ENCODE measurements at places on chromosomes 5 and 9.

- no peak for DNase-seq
Observed at GRCh38 chr9:228929-229695, 14.4 kb downstream of the DOCK8 start.

DNA sequence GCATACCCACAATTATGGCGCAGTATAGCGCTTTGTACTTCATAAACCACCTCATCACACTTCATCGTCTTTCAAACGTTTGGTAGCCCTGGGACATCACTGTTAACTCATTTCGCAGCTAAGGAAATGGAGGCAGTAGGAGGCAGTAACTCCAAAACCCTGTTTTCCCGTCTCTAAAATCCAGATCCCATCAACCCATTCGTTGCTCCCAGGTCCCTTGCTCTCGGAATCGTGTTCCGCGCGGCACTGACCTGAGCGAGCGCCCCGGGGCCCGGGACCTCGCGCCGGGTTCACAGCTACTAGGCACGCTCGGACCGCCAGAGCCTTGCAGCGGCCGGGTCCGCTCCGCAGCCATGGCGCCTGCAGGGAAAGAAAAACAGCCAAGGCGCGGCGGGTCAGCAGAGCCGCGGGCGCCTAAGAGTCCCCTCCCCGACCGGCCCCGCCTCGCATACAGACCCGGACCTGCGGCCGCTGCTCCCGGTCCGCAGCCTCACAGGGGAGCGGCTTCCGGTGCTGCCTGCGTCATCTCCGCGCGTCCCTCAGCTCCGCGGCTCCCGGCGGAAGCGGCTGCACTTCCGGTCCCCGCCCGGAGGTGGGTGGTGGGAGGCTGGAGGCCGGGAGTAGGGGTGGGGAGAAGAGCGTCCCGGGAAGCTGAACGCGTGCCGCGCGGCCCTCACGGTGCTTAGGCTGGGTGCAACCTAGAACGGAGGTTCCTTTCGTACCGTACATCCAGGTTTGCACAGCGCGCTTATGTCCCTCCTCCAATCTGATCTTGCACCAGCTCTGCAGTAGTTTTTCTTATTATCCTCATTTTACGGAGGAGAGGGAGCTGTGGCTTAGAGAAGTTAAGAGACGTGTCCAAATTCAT is at the start of gene FBXW2:
TSS of gene FBXW2 (minus strand) at position 519 of the 868 bp plus-strand sequence. CDS start 5,158 bp downstream, outside the sequence.
- DNase-seq, result peak; percentile 74

- DNase-seq, result no peak
Observed at GRCh38 chr5:8471581-8471980, 602.6 kb downstream of the MTRR start.

GRCh38 chr5:112059579-112060135 is 302.7 kb upstream of the NREP start:
- DNase-seq, result no peak

- no peak for DNase-seq
Observed at GRCh38 chr5:71778678-71779276, 59.7 kb downstream of the CARTPT start.

GRCh38 chr5:32020946-32021345 is 153.2 kb downstream of the GOLPH3 start:
- no peak for DNase-seq

GRCh38 chr9:95004411-95005277 is 278.1 kb downstream of the AOPEP start:
- peak; percentile 17 for DNase-seq

DNA sequence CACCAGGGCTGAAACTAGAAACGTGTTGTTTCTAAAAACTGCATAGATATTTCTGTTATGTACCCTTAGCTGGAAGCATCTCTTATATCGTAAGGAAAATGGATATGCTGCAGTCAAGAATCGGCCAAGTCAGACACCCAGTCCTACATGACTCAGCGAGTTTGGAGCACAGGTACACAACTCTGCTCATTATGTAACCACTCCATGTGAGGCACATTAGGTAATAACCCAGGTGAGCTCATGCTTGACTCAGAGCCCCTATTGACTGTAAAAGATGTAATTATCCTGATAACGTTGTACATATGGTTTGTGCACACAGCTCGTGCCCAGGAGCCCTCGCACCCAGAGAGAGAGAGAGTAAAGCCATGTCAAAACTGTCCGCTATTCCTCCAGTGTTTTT is 593.7 kb upstream of the ACO1 start:
- no peak for DNase-seq

DNA sequence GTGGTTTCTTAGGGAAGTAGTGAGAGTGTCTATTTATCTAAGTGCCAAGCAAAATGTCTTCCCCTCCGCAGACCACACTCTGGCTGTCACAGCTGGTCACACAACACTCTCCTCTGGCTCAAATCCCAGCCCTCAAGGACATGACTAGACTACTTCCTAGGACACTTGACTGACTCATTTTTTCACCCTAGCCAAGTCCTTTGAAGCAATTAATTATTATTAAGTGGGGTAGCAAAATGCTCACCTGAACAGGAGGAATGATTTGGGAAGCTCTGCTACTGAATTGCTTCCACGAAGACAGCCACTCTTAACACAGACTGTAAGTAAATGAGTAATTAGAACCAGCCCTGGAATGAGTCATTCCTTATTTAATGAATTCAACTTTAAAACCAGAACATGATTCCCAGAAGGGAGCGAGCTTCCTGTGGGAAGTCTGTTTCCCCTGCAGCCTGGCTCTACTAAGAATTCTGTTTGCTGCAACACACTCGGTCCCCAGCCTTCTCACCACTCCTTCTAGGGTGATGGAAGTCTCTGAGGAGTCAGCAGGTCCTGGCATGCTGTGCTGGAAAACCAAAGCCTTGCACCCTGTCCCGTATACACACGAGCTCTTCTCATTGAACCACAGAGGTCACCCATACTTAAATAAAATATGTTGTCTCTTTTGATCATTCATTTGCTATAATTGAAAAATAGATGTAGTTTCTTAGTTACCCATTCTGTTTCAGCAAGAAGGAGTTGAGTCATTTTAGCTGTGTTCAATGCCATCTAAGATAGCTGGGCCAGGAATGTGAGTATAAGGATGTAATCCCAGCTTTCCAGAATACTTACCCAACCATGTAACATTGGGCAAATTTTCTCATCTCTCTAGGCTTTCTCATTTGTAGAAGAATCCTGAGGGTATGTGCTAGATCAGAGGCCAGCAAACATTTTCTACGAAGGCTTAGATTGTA is 218.6 kb upstream of the RASEF start:
- DNase-seq, result no peak

DNA sequence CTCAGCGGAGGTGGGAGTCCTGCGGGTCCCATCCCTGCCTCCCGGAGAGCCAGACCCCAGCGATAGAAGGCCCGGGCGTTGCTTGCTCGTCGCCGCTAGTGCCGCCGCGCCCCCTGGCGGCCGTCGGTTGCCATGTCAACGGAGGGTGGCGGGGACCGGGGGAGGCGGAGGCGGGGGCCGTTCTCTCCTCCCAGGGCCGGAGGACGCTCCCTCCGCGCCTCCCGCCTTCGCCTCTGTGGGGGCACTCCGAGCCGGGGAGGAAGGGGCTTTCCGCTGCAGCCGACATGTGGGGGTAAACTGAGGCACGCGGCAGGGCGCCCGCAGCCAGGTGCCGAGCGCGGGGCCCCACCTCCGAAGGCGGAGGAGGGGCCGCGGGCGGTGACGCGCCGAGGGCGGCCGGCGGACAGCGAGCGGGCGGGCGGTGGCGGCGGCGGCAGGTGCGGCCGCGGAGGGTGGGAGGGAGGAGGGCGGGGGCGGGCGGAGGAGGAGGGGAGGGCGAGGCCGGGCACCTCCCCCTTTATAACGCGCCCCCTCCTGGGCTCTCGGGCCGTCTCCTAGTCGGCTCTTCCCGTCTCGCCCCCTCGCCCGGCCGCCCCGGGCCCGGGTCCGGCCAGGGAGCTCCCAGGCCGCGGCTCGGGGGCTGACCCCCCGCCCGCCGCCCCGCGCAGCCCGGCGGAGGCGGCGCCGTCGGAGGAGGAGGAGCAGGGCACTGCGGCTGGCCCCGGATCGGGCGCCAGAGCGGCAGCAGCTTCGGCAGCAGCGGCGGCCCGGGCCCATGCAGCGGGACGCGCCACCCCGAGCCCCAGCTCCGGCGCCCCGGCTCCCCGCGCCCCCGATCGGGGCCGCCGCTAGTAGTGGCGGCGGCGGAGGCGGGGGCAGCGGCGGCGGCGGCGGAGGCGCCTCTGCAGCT is 556 bp upstream of the CDK9 start:
- peak; percentile 90 for DNase-seq

DNA sequence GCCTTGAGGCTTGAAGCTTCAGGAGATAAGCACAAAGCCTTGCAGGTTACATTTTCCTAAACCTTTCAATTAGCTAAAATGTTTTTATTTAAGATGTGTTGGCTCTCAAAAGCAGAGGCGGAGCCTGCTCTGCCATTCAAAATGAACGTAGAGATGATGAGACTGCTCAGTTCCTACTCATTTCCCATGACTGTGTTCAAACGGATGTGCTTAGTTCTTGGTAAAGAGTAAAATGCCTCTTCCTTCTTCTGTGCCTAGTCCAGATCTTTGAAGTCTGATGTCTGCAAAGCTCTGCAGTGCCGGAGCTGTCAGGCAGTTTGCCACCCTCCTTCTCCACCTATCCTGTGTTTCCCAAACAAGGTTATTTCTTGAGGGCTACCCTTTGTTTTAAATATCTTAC is 46.3 kb upstream of the ADAMTSL1 start:
- DNase-seq, result no peak

GRCh38 chr5:7467179-7467578 is 71.2 kb downstream of the ADCY2 start:
- DNase-seq, result no peak

DNA sequence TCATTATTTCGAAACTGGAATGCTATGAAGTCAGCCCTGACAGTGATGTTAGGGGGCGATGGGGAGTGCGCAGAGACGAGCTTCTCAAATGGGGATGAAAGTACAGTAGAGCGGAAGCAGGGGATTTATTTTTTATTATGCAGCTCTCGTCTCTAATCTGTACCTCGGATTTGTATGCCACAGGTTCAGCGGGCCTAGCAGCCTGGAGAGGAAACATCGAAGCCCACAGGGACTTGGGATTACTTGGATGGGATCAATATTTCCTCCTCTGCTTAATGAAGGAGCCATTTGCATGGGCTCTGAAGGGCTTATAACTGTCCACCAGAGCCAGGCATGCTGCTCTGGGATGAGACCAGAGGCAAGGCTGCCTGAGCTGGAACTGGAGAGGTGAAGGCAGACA is 133.5 kb upstream of the RAPGEF1 start:
- no peak for DNase-seq

- no peak for DNase-seq
Observed at GRCh38 chr5:123134653-123135181, 45.7 kb downstream of the PRDM6 start.

GRCh38 chr9:136147890-136148714 is 29.4 kb upstream of the TMEM250 start:
- DNase-seq, result no peak

- no peak for DNase-seq
Observed at GRCh38 chr9:70031141-70031545, 12.5 kb upstream of the MAMDC2 start.

DNA sequence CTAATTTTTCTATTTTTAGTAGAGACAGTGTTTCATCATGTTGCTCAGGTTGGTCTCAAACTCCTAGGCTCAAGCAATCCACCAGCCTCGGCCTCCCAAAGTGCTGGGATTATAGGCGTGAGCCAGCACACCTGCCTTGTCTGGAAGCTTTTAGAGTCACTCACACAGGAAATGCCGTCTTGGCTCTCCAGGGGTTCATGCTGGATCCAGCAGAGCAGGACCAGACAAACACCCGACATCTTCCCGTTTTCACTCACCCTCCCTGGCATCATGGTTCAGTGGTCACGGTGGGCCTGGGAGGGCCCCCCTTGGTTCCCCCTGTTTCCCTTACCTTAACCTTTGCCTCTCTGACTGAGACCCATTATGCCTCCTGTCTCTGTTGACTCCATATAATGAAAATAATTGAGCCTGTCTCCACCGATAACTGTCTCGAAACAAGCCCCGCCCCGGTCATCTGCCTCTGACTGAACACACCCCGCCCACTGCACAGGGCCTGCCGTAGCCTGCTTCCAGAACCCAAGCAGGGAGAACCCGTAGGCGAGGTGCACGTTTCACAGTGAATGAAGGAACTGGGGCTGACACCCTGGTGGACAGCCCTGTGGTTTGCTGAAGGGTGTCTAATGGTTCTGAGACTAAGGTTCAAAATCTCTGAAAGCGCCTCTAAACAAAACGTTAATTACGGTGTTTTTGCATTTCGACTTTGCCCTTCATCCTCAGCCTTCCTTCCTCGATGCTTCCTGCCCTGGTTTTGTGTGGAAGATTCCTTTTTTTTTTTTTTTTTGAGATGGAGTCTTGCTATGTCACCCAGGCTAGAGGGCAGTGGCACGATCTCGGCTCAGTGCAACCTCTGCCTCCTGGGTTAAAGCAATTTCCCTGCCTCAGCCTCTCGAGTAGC is 39.7 kb upstream of the SPRY4 start:
- no peak for DNase-seq

- DNase-seq, result peak; percentile 81
Observed at GRCh38 chr5:139847790-139848507, 52.3 kb downstream of the PSD2 start.

- DNase-seq, result no peak
Observed at GRCh38 chr9:130990978-130991777, 17.8 kb upstream of the LAMC3 start.

GRCh38 chr5:180104168-180104530 is 32.6 kb upstream of the RNF130 start:
- DNase-seq, result no peak

DNA sequence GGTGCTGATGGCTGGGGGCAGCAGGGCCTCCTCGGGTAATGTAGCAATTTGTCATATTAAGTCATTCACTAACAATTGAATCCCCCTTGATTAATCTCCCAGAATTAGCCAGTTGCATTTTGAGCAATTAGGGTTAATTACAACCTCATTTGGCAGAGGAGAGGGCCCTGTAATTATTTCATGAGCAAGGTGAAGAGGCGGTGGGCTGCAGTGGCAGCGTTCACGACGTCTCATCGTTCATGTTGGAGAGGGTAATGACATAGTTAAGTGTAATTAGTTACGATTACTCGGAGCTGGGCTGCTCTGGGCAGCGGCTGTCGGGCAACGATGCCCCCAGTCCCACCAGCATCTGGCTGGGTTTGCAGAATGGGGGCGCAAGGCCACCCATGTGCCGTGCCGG is 46.0 kb downstream of the NEK6 start:
- no peak for DNase-seq

DNA sequence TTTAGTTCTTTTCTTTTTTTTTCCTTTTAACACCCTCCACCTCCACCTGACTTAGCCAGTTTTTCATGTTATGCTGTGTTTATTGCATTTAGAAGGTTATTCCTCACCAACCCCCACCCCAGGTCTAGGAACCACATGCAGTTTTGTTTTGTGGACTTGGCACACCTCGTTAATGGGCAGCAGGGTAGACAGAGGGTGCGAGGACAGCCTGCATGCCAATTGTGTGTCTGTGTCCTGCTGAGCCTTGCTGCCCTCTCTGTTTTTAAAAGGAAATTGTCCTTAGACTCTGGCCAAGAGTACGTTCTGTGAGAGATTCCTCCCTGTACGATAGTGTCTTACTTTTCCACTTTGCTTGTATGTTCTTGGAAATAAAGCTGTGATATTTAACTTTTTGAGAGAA is 13.9 kb downstream of the PIK3R1 start:
- no peak for DNase-seq

DNA sequence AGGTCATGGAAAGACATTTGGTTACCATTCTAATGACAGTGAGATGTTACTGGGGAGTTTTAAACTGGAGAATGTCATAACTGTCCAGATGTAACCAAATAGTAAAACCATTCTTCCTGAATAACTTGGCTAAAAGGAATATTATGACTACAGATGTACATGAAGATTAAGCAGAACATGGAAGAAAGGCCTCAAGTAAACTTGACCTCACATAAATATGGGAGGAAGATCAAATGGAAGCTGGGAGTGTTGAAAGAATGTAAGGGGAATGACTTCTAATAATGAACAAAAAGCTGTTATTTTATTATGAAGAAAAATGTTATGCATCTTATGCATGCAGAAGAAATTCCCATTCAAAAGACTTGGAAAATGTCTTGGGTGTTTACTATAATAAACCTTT is 107.7 kb upstream of the CDKN2B start:
- DNase-seq, result no peak
